GM20000 (cell line): ENCODE measurements at places on chromosomes 7 and 10.

DNA sequence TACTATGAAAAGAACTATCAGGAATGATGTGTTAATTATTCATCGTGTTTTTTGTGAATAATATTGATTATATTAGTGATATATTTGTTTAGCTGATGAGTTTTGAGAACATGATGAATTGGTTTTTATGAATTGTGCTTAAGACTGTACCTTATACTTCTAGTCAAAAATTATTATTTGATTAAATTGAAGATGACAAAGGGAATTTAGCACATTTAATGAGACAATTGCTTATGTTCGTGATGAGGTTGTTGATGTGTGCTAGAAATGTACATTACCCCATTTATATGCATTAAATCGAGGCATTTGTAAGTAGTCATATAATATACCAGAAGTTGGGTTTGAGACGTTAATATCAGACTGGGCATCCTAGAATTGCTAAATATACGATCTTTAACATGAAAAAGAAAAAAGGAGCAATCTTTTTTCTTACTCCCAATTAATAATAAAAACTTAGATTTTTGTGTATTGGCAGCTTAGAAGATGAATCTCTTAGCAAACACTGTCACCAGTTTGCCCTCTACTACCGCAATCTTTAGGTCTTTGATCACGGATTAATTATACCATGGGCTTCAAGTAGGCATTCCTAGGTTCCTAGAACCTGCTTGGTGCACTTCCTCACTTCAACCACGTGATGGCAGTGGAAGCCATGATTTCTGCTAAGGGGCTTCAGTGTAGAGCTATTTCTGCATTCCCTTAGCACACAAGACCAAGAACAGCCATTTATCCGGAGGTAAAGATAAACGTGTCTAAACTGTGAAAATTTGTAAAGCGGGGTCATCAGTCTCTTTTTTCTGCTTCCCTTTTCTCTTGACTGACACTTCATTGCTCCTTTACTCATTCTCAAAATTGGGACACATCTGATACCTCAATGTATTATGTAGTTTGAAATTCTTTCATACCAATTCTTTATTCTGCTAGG lies 1.6 kb downstream of the KLHDC10 start:
- peak; percentile 71 for DNase-seq

- no peak for DNase-seq
These were observed 77.5 kb upstream of the CACUL1 start for GRCh38 chr10:118832241-118832651.

DNA sequence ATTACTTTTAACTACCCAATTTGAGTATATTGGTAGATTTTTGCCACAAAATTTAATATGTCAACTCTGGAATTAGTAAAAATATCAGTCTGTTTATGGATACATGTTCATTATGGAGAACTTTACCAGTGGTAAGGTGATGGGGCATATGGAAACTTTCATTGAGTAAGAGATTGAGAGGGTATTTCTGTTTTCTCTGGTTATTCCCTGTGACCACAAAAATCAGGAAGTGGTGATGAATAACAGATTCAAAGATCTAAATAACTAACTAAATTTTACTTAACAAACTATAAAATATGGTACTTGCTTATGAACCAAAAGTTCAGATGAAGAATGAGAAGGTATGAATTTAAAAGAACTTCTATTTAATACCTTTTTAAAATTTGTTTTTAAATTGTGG lies 22.1 kb upstream of the STEAP4 start:
- DNase-seq: no peak

DNA sequence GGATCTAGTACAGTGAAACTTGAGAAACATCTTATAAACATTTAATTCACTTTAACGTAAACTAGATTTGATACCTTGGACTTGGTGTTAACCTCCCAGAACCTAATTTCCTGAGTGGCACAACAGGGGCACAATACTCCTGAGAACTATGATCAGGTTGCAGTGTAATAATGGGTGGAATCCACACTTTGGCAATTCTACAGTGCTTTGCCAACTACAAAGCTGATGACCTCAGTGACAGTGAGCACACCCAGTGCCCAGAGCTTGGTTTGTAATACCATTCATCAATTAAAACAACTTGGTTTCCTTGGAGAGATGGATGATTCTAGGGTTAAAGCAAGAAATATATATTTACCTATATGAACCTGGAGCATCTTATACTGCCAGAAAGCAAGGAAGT lies 379.2 kb downstream of the NRG3 start:
- no peak for DNase-seq

DNA sequence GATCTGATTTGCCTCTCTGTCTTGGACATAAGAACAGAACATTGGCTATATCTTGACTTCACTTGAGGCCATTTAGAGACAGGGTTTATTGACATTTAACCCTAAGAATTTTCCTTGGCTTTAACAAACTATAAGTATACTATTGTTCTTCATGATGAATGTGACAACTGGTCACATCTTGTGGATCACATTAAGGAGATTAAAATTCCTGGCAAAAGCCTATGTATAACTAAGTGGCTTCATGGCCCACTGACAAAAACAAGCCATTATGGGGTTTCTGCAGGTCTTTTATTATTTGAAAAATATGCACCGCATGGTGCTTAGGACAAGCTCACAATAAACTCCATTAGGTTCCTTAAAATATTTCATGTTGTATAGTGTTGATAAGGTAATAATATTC lies 54.8 kb downstream of the THNSL1 start:
- DNase-seq: no peak

GRCh38 chr7:66140924-66141323 lies 26.3 kb downstream of the CRCP start:
- DNase-seq: no peak

DNA sequence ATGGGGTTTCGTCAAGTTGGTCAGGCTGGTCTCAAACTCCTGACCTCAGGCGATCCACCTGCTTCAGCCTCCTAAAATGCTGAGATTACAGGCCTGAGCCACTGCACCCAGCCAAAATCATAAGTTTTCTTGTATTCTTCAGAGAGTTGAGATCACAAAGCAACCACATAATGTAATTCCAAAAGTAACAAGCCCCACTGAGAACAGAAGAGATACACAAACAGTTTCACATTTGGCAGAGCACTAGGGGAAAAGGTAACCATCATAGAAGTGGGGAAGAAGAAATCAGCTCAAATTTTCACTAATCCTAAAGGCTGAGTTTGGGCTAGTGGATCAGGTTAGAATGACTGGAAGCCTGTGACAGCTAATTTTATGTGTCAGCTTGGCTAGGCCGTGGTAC lies 5.4 kb upstream of the CEP41 start:
- DNase-seq: no peak

GRCh38 chr10:116733566-116733965 lies 8.8 kb downstream of the HSPA12A start:
- DNase-seq: no peak

- no peak for DNase-seq
These were observed 24.4 kb downstream of the RALA start for GRCh38 chr7:39647816-39648215.

DNA sequence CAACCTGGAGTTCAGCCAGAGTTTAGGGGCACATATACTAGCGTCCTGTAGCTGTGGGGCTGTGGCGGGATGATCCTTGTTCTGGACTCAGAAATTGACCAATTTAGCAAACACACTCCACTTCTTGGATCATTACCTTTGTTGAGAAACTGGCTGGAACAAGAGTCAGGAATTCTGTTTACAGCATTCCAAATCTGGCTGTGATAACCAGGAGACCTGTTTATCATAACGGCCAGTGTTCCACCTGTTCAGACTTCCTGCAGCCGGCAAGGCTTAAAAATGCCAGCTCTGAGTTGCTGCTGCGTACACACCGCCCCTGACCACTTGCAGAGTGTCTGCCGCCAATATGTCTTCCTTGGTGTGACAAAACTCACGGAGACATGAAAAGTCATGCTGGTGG lies 64.8 kb downstream of the ARMC3 start:
- no peak for DNase-seq

DNA sequence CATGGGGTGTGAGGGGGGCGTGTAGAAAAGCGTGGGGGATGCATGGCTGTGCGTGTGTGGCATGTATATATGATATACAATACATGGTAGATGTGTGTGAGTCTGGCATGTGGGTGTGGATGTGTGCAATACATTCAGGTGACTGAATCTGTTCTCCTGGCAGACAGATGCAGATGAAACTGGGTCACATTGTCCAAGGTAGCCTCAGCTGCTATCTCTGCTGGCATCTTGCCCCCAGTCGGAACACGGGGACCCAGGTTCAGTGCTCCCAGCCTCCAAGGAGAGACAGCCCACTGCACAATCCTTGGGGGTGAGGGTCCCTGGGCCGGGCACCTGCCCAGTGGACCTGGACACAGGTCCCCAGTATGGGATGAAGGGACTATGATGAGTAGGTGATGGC lies 12.4 kb upstream of the SRRM3 start:
- DNase-seq: no peak

GRCh38 chr10:98349508-98349922 lies 65.5 kb downstream of the PYROXD2 start:
- peak; percentile 45 for DNase-seq

- DNase-seq: no peak
These were observed 26.7 kb downstream of the PIK3CG start for GRCh38 chr7:106891548-106892410.
